ENCODE measurements at places on chromosomes 13 and 19.

GRCh38 chr13:48578516-48579164 is 45.8 kb upstream of the RCBTB2 start:
- no peak for DNase-seq

DNA sequence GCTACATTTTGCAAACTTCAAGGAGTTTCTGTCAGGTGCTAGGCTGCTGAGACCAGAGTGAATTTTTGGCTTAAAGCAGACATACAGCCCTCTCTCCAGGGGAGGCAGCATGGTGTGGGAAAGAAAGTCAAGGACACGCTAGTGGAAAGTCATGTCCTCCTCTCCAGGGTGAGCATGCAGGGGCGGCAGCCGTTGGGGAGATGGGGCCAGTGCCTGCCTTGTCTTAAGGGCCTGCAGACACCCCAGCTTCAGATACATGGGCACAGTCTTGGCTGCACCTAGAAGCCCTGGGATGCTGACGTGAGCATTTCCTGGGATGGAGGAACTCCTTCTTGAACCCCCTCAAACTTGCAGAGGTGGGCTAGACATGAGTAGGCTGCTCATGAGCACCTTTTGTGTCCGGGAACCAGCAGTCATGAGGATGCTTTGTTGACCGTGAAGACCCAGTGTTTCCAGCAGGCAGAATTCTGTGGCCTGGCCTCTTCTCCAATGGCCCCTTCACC is 43.3 kb upstream of the PEPD start:
- no peak for DNase-seq

DNA sequence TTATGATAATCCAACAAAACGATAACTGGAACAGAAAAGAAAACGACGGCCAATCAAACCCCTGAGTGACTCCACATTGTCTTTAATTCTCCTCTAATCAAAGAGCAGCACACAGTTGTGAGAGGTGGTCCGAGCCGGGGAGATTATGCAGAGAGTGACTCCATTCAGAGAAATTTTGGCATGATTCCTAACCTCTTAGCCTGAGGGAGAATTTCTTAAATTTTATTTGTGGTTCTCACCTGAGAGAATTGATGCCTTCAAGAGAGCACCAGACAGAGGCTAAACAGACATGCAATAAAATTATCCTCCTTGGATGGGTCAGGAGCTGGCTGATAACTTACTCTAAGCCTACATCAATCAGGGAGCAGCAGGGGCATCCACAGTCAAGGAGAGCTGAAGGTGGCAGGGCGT is 310.0 kb upstream of the KLF12 start:
- DNase-seq = peak; percentile 17

DNA sequence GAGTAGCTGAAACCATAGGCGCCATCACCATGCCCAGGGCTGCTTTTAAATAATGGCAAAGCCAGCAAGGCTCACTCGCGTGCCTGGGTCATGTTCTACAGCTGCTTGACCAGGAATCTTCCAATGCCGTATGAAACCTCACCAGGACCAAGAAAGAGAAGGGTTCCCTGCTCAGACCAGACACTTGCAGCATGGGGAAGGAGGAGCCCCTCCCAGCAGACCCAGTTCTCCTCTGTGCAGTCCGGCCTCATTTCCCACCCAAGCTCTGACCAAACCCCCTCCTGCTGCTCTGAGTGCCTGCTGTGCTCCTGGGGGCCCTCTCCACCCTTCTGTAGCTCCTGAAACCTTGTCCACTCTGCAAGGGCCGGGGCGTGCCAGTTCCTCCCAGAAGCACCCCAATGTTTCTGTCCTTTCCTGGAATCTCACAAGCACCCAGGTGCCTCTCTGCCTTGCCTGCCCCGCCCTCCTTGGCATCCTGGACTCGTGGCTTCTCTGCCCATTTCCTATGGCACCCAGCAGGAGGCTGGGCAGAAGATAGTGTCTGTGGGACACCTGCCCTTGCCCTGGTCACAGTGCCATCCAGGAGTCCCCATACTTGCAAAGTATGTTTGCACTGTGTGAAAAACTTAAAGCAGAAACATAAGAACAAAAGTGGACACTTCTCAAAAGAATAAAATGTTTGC is 6.8 kb upstream of the SLC7A9 start:
- no peak for DNase-seq

GRCh38 chr19:35315883-35316282 is 13.1 kb upstream of the CD22 start:
- DNase-seq = no peak

GRCh38 chr13:60435762-60436374 is 38.8 kb downstream of the TDRD3 start:
- DNase-seq = no peak

DNA sequence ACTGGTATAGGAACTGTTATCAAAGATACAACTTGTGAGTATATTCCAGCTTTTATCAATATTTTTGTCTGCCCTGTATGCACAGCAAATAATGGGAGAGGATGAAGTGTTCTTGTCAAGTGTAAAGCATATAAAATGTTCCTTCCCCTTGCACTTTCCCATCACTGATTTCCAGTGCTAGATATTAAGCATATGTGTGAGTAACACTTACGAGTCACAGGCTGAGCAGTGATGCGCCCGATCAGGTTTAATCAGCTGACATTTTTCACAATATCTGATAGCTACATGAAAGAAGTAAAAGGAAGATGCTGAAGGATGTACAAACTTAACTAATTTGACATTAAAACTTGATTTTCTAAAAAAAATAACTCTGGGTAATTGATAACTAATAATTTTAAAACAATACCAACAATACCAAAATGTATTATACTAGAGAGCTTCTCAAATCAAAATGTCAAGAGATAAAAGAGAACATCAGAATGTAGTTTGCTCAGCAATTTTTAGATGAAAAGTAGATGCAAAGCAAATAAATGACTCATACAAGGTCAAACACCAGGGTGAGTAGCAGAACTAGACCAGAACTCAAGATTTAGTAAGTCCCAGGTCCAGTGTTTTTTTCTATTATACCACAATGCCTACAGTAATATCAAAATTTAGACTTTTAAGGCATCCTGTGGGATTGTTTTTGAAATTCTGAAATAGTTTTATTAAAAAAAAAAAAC is 56.4 kb downstream of the ZDHHC20 start:
- no peak for DNase-seq

GRCh38 chr19:18742838-18743783 is 48.0 kb downstream of the COMP start:
- no peak for DNase-seq

- no peak for DNase-seq
These were observed 181.7 kb downstream of the UQCRFS1 start for GRCh38 chr19:29031216-29031615.

- no peak for DNase-seq
These were observed 132.8 kb upstream of the SPRY2 start for GRCh38 chr13:80473695-80474094.

Measured in T1000 (cell line).